ENCODE measurements at places on chromosomes 3 and 15. TPM values are rescaled to one million over a fixed set of nuclear protein-coding genes. Genes with fewer than 3 reads are reported as not detected.

Gene TRIP4
- 27.9 TPM for total RNA-seq

Gene KCNAB1
- not detected for total RNA-seq

Gene DCBLD2
- total RNA-seq: 229 TPM

Gene ARL6IP5
- total RNA-seq: 91.7 TPM

Gene RHCG
- total RNA-seq: 46.6 TPM

Gene EPHB3
- total RNA-seq: 0.77 TPM

Gene TM4SF4
- total RNA-seq: 39.1 TPM

Gene CP
- total RNA-seq: 7.4 TPM

Gene CCDC80
- total RNA-seq: 41.8 TPM

Gene TNFAIP8L3
- total RNA-seq: 29.1 TPM

Gene JMJD7
- total RNA-seq: 4.4 TPM

Gene CD200R1
- total RNA-seq: 0.06 TPM

Gene DCP1A
- total RNA-seq: 7.7 TPM

Measured in A549 treated with GW870086 at 1 μM for 4 hours (cell line).